ENCODE measurements at places on chromosomes 5 and 9. TPM values are rescaled to one million over a fixed set of nuclear protein-coding genes. Genes with fewer than 3 reads are reported as not detected.

- no peak overlapping the region for H3K4me3 ChIP-seq
- H3K27me3 ChIP-seq: no peaks in the 10 kb centered on the region
- DNase-seq: peak; percentile 5
- no peak overlapping the region for H3K27ac ChIP-seq
Observed at GRCh38 chr9:104177003-104177611, 83.0 kb downstream of the SMC2 start.

GRCh38 chr5:168837852-168838251 lies 258.7 kb upstream of the PANK3 start:
- DNase-seq: no peak
- peaks cover 60% of the 10 kb centered on the region for H3K27me3 ChIP-seq
- no peak overlapping the region for H3K4me3 ChIP-seq
- H3K4me1 ChIP-seq: no peaks in the 10 kb centered on the region
- no peaks in the 10 kb centered on the region for H3K36me3 ChIP-seq

DNA sequence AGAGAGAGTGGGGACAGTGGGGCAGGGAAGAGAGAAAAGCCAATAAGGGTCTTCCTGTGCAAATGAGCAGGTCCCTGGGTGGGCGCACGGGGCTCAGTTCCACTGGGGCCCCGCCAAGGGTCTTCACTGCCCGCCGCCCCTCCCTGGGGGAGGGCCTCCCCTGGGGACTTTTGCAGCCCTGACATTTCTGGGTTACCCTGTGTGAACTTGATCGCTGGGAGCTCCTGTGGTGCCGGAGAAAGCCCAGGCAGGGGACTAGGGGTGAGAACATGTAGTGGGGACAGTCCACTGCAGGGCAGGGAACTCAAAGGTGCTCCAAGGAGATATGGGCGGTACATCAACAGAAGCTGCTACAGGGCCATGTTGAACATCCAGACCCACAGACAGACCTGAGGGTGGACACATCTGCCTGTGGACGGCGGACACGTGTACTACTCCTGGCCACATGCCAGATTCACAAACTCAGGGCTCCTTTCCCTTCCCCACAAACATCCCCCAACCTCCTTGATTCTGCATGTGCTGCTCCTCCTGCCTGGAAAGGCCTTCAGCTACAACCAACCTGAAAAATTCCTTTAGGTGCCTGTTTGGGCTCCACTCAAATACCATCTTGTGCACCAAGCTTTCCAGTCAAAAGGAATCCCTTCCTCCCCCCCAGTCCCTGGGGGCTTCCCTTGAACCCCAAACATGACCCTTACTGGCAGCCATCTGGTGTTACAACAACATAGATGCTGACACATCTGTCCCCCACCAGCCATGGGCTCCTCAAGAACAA lies 43.0 kb upstream of the NEK6 start:
- no peak for DNase-seq
- H3K4me1 ChIP-seq: peaks cover 68% of the 10 kb centered on the region
- H3K4me3 ChIP-seq: no peak overlapping the region

- H3K27me3 ChIP-seq: no peaks in the 10 kb centered on the region
- no peak overlapping the region for H3K27ac ChIP-seq
- no peak for DNase-seq
- peaks cover 4% of the 10 kb centered on the region for H3K4me1 ChIP-seq
Observed at GRCh38 chr5:40353442-40353841, 326.3 kb upstream of the PTGER4 start.

DNA sequence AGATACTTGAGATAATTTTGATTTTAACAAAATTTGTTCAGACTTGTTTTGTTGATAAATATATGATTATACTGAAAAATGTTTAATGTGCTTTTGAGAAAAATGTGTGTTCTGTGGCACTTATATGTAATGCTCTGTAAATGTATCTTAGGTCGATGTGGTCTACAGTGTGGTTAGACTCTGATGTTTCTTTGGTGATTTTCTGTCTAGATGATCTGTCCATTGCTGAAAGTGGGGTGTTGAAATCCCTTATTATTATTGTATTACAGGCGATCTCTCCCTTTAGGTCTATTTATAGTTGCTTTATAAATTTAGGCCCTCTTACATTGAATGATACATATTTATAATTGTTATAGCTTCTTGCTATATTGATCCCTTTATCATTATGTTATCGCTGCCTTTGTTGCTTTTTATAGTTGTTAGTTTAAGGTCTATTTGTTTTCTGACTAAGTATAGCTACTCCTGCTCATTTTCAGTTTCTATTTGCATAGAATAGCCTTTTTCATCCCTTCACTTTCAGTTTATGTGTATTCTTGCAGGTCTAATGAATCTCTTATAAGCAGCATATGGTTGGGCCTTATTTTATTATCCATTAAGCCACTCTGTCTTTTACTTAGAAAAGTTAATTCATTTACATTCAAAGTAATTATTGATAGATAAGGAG lies 124.3 kb downstream of the MRPS30 start:
- H3K4me3 ChIP-seq: no peak overlapping the region
- no peaks in the 10 kb centered on the region for H3K4me1 ChIP-seq
- H3K27me3 ChIP-seq: no peaks in the 10 kb centered on the region
- no peak overlapping the region for H3K27ac ChIP-seq
- no peaks in the 10 kb centered on the region for H3K36me3 ChIP-seq
- DNase-seq: no peak

DNA sequence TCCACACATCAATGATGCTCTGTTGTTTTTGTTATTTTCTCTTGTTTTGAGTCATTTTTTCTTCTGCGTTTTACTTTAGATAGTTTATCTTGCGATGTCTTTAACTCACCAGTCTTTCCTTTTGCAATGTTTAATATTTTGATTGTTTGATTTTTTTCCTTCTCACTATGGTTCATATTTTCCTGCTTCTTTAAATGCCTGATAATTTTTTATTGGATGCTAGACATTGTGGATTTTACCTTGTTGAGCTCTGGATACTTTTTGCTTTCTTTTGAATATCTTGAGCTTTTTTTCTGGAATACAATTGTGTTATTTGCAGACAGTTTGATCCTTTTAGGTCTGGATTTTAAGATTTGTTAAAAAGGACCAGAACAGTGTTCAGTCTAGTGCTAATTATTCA lies 55.2 kb upstream of the GAS1 start:
- no peak overlapping the region for H3K27ac ChIP-seq
- DNase-seq: no peak
- no peak overlapping the region for H3K4me3 ChIP-seq
- H3K4me1 ChIP-seq: no peaks in the 10 kb centered on the region
- no peaks in the 10 kb centered on the region for H3K36me3 ChIP-seq

GRCh38 chr5:34977934-34978613 lies 48.7 kb downstream of the DNAJC21 start:
- no peak overlapping the region for H3K27ac ChIP-seq
- no peak for DNase-seq
- H3K27me3 ChIP-seq: no peaks in the 10 kb centered on the region
- H3K4me3 ChIP-seq: no peak overlapping the region

DNA sequence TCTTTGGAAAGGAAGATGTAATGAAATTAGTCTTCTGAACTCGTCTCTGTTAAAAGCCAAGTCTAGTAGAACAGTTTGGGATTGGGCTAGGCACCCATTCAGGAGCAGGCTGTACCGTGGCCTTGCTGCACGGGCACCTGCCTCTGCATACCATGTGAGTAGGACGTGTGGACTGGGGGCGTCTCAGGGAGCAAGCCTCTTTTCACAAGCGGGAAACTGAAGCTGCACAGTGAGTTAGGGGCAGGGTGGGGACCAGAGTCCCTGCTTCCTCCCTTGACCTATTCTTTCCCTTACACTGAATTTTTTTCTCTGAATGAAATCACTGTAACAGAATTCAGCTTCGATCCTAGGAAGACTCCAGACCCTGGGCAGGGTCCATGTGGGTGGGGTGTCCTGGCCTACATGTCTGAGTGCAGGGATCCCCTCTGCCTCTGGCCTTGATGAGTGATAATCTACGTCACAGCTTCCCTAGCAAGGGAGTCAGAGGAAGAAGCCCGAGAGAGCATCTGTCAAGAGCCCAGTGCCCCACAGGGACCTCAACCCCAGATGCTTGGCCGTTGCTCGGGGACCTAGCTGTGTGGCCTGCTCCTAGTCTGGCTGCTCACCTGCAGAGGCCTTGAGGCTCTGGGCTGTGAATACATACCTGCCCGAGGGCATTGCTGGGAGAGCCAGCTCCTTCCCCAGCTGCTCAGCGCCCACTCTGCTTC lies 15.1 kb downstream of the PHF2 start:
- no peaks in the 10 kb centered on the region for H3K36me3 ChIP-seq
- no peak overlapping the region for H3K27ac ChIP-seq
- DNase-seq: peak; percentile 21
- peaks cover 10% of the 10 kb centered on the region for H3K4me1 ChIP-seq
- H3K27me3 ChIP-seq: no peaks in the 10 kb centered on the region
- H3K4me3 ChIP-seq: no peak overlapping the region

GRCh38 chr9:83501565-83501964 lies 36.6 kb downstream of the FRMD3 start:
- H3K36me3 ChIP-seq: no peaks in the 10 kb centered on the region
- no peak overlapping the region for H3K27ac ChIP-seq
- no peaks in the 10 kb centered on the region for H3K27me3 ChIP-seq
- no peak overlapping the region for H3K4me3 ChIP-seq

DNA sequence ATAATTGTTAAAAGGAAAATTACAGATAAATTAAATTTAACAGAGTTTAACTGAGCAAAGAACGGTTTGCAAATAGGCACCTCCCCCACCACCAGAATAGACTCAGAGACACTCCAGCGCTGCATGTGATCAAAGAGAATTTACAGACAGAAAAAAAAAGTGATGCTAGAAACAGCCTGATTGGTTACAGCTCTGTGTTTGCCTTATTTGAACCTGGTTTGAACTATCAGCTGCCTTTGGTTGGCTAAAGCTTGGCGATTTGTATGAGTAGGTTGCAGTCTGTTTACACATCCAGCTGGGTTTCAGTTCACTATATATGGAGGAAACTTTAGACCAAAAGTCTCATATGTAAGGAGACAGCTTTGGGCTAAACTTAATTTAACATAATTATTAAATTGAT lies 249.1 kb downstream of the ENC1 start:
- H3K27me3 ChIP-seq: no peaks in the 10 kb centered on the region
- no peaks in the 10 kb centered on the region for H3K4me1 ChIP-seq
- H3K4me3 ChIP-seq: no peak overlapping the region
- no peaks in the 10 kb centered on the region for H3K36me3 ChIP-seq
- no peak for DNase-seq
- H3K27ac ChIP-seq: no peak overlapping the region

PPP2R2B gene
- 1.5 TPM for total RNA-seq

TAF11L5 gene
- total RNA-seq: not detected

ARID3C gene
- total RNA-seq: not detected

FOXD4L6 gene
- not detected for total RNA-seq

All from left lung (tissue), 14 donors.